ENCODE measurements at places on chromosomes 4 and X.

DNA sequence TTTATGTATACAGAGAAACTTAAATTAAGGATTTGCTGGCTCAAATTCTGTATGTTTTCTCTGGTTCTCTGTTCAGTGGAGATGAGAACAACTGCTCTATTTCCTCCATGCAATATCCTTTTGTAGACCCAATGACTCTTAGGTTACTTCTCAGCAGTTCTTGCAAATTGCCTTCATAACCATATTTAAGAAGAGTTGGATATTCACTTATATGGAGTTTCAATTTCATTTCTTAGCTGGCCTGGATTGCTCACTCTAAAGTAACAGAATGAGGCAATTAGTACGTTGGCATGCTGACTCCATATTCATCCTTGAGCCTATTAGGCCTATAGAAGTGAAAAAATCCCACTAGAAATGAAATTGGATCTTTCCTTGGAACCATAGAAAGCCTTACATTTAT, 93.6 kb downstream of the DOCK11 start:
- no peak for DNase-seq

DNA sequence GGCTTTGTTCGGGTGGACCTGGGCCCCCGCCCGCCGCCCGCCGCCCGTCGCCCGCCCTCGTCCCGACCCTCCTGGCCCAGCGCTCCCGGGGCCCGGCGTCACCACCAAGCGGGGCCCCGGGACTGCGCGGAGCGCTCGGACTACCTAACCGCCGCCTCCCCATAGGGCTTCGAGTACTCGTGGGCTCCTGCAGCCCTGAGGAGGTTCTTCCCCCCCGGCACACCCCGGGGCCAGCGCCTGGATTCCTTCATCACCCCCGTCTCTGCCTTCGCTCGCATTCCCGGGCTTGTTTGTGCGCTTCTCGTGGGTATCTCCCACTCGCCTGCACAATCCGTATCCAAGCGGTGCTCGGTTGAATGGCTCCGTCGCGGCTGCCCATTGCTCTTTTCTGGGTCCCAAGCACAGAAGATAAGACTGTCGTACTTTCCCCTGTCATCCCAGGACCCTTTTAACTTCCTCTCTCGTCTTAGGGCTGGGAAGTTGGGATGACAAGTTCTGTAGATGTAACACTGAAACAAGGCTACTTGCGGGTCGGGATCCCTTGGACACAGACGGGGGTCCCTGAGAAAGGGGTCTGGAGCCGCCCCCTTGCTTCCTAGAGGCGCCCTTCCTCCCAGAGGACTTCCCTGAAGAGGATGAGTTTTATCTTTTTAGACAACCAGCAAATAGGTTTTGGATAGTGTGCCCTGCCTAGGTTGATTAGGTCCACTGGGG, 565 bp downstream of the MOB1B start:
- DNase-seq, result no peak

- DNase-seq, result no peak
Measured at GRCh38 chr4:128287141-128287870, at the start of gene PGRMC2. PGRMC2 (minus strand) TSS chr4:128287813; CDS start chr4:128287790, 23 bp downstream.

- no peak for DNase-seq
Measured at GRCh38 chr4:26737385-26737784, 123.3 kb upstream of the STIM2 start.

- DNase-seq, result no peak
Measured at GRCh38 chrX:35919536-35920309, at the start of gene CFAP47. CFAP47 (plus strand) TSS chrX:35919734; CDS start chrX:35919800, 66 bp downstream.

- no peak for DNase-seq
Measured at GRCh38 chr4:47386561-47387235, 76.8 kb downstream of the COMMD8 start.

DNA sequence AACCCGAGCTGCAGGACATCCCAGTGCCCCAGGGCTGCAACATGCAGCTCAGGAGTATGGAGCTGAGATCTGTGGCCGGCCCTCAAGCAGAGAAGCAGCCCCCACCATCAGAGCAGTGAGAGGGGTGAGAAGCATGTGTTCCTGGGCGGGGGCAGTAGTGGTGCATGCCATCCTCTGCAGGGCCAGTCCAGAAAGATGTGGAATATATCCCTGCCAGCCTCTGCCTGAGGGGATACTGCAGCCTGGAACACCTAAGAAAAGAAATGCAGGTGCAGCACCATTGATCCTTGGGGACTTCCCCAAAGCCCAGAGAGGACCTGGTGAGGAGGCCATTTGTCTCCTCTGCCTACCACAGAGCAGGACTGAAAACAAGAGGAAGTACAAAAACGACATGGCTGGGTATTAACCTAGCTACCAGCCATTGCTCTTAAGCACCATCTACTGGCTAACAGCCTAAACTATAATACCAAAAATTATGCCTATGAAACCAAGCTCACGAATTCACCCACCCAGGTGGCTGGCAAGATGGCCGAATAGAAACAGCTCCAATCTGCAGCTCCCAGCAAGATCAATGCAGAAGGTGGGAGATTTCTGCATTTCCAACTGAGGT, 158.8 kb downstream of the ADGRA3 start:
- DNase-seq, result no peak

GRCh38 chr4:8129785-8130184, 28.8 kb downstream of the ABLIM2 start:
- DNase-seq, result no peak

DNA sequence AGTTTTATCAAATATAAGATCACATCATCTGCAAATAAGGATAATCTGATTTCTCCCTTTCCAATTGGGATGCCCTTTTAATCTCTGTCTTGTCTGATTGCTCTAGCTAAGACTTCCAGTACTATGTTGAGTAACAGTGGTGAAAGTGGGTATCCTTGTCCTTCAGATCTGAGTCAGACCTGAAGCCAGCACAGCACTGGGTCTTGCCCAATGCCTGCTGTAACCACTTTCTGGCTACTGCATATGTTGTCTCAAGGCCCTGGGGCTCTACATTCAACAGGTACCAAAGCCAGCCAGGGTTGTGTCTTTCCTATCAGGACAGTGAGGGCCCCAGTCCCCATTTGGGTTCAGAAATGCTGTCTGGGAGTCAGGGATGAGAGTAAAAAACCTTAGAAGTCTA, 90.3 kb downstream of the CYSLTR1 start:
- DNase-seq, result peak; percentile 0

DNA sequence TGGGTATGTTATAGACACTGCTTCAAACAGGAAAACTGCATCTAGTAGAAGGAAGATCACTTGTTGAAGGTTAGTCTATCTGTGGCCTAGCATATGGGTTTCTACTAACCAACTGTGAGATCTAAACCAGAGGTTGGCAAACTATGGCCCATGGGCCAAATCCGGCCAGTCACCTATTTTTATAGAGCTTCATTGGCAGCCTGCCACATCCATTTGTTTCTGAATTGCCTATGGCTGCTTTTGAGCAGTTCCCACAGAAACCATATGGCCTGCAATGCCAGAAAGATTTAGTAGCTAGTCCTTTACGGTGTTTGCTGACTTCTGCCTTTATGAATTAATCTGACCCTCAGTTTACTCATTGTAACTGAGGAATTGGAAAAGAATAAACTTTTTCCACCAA, 71.1 kb downstream of the MID1 start:
- DNase-seq, result no peak

GRCh38 chr4:173237762-173238161, 69.2 kb downstream of the GALNT7 start:
- DNase-seq, result no peak

- DNase-seq, result no peak
Measured at GRCh38 chrX:78514852-78515251, 144.3 kb downstream of the RTL3 start.

- DNase-seq, result no peak
Measured at GRCh38 chr4:3462321-3462789, 751 bp upstream of the DOK7 start.

DNA sequence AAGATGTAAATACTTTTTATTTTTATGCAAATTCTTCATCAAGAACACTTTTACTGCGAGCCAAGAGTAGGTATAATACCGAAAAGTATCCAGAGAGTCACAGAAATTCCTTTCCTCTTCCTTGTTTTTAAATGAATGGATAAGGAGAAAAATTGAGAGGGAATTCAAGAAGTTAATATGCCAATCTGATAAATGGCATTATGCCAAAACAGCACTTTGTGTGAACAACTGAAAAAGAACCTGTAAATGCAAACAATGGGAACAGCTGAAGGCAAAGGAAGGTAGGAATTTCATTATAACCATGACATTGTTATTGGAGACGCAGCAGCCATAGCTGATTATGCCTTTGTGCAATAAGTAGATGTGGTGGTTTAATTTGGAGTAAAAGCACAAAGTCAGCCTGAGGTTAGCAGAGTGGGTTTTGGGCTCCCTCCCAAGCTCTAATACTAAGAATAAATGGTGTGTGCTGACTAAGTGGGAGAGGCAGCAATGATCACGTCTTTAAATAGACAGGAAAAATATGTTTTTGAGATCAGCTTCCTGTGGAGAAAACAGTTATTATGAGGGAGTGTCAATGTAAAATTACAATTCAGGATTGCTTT, 209.8 kb upstream of the NDST4 start:
- DNase-seq, result no peak

DNA sequence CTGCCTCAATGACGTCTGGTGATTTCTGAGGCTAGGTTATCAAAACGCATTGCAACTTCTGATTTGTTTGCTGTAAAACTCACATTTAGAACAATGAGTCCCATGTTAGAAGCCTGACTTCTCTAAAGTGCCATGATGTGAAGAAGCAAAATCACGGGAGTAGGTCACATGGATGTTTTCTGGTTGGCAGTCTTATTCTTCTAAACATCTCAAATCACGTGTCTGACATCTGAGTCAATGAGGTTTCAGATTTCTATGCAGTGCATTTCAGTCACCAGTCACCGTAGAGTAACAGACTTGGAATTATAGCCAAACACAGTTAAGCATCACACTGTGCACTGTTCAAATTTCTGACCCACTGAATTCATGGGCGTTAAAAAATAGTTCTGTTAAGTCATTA, 482.1 kb downstream of the TMA16 start:
- no peak for DNase-seq

GRCh38 chrX:1906028-1906427, 291.2 kb downstream of the ASMT start:
- no peak for DNase-seq

DNA sequence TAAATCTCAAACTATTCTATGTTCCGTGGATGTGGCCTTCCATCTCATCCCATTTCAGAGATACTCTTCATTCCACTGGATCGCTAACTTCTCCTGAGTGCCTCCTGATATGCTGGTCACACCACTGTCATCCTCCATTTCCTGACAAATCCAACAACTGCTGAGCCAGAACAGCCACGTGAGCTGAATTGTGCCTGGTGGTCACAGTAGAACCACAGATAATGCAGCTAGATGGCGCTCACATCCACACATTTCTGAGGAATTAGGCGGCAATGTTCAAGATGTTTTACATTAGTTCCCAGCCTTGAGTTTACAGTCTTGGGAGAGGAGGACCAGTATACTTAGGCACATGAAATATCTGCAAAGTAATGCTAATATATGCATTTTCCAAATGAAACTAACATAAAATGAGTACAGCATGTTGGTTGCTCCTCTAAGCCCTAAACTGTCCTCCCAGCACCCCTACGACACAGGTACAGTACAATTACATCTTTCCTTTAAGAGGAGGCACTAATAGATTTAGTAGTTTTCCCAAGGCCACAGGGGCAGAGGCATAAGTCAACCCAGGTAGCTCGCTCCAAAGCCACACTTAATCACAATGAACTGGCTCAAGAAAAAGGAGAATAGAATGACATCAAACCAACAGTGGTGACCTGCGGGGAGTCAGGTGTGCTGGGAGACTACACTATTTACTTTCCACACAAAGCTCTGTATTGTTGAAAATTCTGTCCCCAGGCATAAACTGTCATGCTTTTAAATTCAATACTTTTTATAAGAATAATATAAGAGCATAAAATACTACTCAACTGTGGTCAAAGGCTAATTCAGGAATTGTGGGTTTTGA, 134.2 kb downstream of the CHIC2 start:
- DNase-seq, result peak; percentile 56
